Activated naive CD4-positive, alpha-beta T cell treated with anti-CD3 and anti-CD28 coated beads, Interleukin-2, amount 10 ng/mL, durations not matched to agents 5 hours and 36 hours (primary cell): ENCODE measurements at places on chromosomes 7 and 10. TPM values are rescaled to one million over a fixed set of nuclear protein-coding genes. Genes with fewer than 3 reads are reported as not detected.

NUTM2D gene
- 2.6 TPM for total RNA-seq

GIMAP5 gene
- 139 TPM for total RNA-seq

COL13A1 gene
- total RNA-seq = not detected

FAM131B gene
- 0.48 TPM for total RNA-seq

ABCF2 gene
- 25.1 TPM for total RNA-seq

EPDR1 gene
- total RNA-seq = 0.48 TPM

TBRG4 gene
- total RNA-seq = 109 TPM

AP4M1 gene
- 12.0 TPM for total RNA-seq
